NT2/D1 (cell line): ENCODE measurements at places on chromosomes 2 and 18.

- DNase-seq, result no peak
Observed at GRCh38 chr2:173271825-173272224, 82.8 kb upstream of the CDCA7 start.

GRCh38 chr2:72999729-73000725 is 71.5 kb downstream of the SFXN5 start:
- DNase-seq, result no peak

DNA sequence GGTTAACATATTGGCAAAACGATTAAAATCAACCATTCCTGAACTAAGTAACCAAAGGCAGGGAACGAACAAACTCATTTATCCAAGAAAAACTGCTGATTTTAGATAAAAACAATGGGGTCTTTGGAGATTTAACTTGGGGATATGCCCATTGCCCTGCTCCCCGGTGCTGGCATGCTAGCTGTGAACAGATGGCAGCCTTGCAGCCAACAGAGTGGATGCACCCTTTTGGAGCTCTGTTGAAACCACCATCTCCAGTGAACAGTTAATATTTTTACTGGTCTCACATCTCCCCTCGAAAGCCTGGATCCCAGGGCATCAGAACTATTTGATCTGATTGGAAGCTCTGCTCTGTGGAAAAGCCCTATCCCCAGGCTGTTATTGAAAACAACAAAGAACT is 303.1 kb downstream of the TGIF1 start:
- DNase-seq, result no peak

DNA sequence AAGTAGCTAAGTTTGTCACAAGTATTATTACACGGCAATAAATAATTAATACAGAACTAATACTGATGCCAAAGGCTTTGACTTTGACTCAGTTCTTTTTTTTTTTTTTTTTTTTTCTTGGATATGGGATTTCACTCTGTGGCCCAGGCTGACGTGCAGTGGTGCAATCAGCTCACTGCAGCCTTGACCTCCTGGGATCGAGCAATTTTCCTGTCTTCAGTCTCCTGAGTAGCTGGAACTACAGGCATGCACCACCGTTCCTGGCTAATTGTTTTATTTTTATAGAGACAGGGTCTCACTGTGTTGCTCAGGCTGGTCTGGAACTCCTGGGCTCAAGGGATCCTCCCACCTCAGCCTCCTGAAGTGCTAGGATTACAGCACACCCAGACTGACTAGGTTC is 284.5 kb downstream of the SS18 start:
- no peak for DNase-seq

DNA sequence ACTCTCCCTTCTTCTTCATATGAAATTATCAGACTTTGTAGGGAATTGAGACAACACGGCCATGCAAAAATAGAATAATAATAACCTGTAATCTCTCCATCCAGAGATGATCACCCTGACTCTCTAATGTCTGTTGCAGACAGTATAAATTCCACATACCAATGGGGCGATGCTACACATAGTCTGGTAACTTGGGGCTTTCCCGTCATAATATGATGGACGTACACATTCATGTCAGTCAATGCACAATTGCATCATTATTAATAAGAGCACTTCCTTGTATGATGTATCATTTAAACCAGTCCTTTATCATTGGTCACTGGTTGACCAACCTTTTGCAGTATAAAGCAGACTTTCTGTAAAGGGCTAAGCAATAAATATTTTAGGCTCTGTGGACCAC is 39.5 kb upstream of the SCLY start:
- no peak for DNase-seq

DNA sequence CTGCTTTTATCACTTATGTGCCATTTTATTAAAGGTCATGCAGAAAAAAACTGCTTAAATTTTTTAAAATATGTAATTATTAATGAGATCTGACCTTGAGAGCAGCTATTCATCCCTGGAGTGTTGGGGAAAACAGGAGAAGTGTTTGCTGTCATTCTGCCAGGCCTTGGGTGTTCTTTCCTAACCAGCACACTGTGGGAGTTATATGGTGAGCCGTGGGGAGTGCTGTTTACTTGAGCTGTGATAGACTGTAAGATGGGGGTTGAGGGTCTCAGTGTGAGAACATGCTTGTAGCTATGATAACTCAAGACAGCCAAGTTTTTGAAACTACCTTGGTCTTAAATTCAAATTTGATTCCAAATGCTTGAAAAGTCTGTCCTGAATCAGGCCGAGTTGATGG is 101.3 kb upstream of the ARHGAP28 start:
- no peak for DNase-seq

GRCh38 chr2:51103205-51103604 is 71.3 kb upstream of the NRXN1 start:
- DNase-seq, result peak; percentile 25

- no peak for DNase-seq
Observed at GRCh38 chr18:41887100-41887499, 67.9 kb upstream of the PIK3C3 start.

DNA sequence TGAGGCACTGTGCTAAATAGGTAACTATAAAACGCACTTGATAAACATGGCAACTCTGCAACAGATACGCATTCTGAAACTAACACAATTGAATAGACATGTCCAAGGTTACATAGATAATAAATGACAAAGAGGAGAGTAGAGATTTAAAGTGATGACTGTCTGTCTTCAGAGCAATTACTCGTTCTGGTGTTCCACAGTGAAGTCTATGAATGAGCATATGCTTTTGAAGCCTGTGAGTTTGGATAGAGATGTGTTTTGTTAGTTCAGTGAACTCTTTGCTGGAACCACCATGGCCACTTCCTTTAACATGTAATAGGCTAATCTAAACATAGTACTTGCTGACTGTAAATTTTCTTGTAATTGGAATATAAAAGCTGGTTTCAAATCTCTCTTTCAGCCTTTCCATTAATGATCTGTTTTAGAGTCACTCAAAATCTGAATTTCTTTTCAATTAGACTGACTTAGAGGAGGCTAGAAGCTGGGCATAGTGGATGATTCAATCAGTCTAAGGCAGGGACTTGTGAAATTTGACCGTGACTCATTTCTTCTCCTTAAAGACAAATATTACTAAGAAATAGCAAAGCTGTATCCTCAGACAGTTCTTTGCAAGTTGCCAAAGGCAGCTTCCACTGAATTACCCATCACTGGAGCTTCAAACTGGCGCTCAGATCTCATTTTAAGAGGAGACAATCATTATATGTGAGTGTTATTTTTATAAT is 1130.1 kb upstream of the CELF4 start:
- no peak for DNase-seq

DNA sequence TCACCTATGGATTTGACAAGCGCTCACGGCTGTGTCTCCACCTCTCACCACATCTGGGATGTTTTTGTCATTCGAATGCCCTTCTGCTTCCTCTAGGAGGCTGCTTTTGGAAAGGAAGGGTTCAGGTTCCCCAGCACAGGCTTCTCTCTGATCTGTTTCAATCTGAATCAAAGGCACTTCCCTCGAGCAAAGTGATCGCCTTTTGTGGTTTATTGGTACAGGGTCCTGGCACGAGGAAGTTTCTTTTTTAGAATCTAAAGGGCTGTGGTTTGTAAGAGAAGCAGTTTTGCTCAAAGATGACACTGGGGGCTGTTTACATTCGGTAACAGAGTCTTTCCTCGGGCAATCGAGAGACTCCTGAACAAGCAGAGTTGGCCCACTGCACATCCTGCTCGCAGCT is 145.0 kb downstream of the DAW1 start:
- peak; percentile 23 for DNase-seq

DNA sequence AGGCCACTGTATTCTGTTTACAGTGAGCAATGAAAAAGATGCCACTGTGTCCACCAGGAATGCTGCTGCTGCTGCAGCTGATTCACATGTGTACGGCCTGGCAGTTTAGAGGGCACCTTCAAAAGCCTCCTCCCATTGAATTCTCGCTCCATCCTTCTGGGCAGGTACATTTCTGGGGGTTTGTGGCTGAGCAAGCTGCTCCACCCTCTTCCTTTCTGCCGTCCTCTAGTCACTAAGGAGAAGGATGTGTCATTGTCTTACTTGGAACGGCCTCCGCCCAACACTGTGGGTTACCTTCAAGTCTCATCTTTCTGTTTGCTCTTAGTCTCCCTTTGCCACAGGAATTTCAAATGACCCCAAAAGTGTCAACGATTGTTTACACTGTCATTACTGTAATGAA is 182.0 kb downstream of the ZBTB7C start:
- no peak for DNase-seq

DNA sequence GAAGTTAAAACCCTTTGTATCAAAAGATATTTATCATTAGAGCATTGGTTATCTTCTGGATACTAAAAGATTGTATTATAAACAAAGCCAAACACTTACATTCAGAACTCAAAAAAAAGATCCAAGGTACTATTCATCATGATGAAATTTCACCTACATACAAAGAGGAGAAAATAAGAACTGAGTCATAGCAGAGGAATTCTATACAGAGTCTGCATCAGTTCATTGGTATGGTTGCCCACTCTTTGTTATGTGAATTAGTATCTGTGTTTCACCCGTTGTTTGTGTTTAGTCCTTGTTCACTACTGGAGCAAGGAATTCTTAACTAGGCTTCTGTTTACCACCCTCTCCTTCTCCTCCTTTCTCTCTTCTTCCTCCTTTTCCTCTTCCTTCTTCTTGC is 157.9 kb downstream of the LNPK start:
- DNase-seq, result peak; percentile 63

GRCh38 chr2:166337932-166338331 is 37.8 kb downstream of the SCN9A start:
- no peak for DNase-seq

GRCh38 chr18:79587779-79588635 is 91.6 kb upstream of the CTDP1 start:
- DNase-seq, result no peak

GRCh38 chr2:101971836-101972235 is 19.9 kb upstream of the IL1R2 start:
- no peak for DNase-seq

- DNase-seq, result no peak
Observed at GRCh38 chr2:14910654-14911053, 278.1 kb downstream of the LRATD1 start.

DNA sequence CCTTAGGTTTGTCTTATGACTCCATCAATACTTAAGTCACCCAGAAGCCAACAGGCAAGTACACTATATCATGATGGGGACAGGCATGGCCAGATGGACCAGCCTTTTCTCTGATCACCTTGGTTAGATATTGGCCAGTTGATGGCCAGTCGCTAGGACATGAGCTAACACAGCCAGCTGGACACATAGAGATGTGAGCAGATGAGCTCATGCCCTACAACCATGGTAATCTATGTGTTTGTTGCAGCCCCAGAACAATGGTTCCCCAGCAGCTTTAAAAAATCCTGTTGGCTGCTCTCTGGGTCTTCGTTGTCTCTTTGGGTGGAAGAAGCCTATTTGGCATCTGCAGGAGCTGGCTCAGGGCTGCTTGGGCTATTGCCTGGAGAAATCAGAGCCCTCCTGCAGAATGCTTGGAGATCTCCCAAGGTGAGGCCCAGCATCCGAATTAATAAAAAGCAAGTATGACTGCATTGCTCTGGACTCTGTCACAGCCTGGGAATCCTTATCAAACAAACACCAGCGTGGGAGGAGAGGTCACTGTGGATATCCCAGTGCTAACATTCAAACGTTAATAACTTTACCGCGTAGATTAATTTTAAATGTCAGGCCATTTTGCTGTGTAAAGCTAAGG is 62.3 kb upstream of the KLHL29 start:
- DNase-seq, result no peak

GRCh38 chr18:22314001-22314400 is 103.7 kb downstream of the CTAGE1 start:
- DNase-seq, result no peak

GRCh38 chr2:71108091-71108490 is 21.9 kb downstream of the MCEE start:
- no peak for DNase-seq

GRCh38 chr2:158153270-158154015 is 51.8 kb downstream of the UPP2 start:
- no peak for DNase-seq

- peak; percentile 70 for DNase-seq
Observed at GRCh38 chr18:46676182-46676835, 19.3 kb upstream of the LOXHD1 start.

DNA sequence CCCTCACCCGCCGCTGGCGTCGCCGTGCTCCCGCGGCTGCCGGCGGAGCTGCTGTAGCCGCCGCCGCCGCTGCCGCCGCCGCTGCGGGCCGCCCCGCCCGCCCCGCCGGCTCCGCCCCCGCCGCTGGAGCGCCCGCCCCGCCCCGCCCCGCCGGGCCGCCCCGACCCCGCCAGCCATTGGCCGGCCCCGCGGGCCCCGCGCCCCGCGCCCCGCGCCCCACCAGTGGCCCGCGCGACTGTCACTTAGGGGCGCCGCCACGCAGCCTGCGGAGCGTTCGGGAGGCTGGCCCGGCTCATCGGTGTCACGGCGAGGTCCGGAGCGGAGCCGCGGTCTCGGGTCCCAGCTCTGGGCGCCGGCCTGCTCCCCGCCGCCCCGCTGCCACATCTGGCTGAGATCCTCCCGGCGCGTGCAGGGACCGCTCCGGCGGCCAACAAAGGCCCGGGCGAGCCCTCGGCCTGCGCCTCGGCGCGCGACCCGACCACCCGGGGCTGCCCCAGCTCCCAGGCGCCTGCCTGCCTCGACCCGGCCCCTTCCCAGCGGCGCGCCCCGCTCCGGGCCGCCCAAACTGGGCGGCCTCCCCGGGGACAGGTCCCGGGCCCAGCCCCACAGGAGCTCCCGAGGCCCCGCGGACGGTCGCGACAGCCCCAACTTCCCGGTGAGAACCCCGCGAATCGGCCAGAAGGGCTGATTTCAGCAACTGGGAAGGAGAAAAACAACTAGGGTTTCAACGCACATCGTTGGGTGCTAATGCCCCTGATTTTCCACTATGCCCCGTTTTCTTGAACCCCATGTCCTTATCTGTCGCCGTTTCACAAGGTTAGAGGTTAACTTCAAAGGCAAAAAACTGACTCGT is at the start of gene MGAT4A:
Gene MGAT4A (minus strand): TSS at position 92 of the 853 bp plus-strand sequence. CDS start 4,800 bp downstream, outside the sequence.
- no peak for DNase-seq

GRCh38 chr2:217521820-217522219 is 481.0 kb downstream of the TNS1 start:
- DNase-seq, result no peak

- no peak for DNase-seq
Observed at GRCh38 chr2:112817082-112817689, 19.4 kb downstream of the IL1B start.

DNA sequence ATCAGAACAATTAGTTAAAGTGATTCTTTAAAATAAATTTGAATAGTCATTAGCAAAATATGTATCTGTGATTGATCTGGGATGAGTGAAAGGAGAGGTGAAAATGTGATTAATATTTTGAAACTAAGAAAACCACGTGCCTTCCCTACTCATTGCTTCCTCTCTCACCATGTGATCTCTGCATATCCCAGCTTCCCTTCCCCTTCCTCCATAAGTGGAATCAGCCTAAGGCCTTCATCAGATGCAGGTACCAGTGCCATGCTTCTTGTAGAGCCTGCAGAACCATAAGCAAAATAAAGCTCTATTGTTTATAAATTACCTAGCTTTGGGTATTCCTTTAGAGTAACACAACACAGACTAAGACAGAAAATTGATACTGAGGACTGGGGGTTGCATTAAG is 11.2 kb upstream of the STAT1 start:
- no peak for DNase-seq

- no peak for DNase-seq
Observed at GRCh38 chr18:45522371-45522770, 92.9 kb upstream of the SLC14A2 start.
